ENCODE measurements at places on chromosomes 5 and 9. TPM values are rescaled to one million over a fixed set of nuclear protein-coding genes. Genes with fewer than 3 reads are reported as not detected.

Gene EGFL7
- 712 TPM for total RNA-seq

Gene MAPKAP1
- 84.3 TPM for total RNA-seq

Gene C5
- total RNA-seq, result 1.7 TPM

Gene TRIM52
- total RNA-seq, result 4.0 TPM

Gene SAXO1
- total RNA-seq, result not detected

Gene SH3RF2
- 4.0 TPM for total RNA-seq

- peak; percentile 89 for DNase-seq
Measured at GRCh38 chr5:95861221-95861863, 38.8 kb upstream of the GLRX start.

DNA sequence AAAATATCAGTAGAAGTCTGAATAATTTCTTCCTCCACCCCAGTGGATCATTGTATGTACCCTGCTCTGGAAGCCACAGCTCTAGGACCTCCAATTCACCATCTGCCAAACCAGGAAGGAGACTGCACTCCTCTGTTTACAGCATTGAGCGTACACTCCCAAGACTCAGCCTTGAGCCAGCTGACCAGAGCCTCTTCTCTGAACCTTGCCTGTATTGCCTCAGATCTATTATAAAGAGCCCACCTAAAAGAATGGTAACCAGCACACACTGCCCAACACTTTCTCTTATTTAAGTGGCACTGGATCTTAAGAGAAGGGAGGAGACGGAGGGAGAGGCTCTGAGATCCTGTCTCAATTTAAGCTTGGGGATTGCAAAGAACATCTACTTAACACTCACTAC, 217.8 kb upstream of the RASEF start:
- DNase-seq, result no peak

- DNase-seq, result no peak
Measured at GRCh38 chr9:37412431-37413151, 9.9 kb upstream of the GRHPR start.

DNA sequence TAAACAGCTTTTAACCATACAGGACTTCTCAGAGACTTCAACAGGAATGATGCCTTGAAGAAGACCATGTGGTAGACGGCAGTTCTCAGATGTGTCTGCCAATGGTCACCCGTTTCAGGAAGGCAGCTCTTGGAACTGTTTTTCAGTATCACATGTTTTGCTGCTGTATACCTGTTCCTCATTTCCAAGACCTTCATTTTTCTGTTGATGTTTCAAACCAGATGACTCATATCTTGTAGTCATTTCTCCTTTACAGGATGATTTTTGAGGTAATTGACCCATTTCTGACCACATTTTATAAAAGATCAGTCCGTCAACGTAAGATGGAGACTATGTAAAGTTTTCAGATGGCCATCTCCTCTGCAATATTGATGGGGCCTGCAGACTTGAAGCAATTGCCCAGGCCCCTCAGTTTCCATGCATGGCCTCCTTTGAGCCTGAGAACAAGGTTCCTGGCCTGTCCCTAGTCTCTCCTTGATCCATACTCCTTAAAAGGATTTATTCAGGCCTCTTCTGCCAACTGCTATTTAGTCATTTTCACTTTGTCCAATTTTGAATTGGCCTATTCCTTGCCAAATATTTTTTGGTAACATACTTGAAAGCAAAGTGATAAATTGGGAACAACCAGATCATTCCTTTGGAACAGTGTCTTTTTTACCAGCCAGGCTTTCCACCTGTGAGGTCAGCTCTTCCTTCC, 128.6 kb downstream of the PDZD2 start:
- no peak for DNase-seq

DNA sequence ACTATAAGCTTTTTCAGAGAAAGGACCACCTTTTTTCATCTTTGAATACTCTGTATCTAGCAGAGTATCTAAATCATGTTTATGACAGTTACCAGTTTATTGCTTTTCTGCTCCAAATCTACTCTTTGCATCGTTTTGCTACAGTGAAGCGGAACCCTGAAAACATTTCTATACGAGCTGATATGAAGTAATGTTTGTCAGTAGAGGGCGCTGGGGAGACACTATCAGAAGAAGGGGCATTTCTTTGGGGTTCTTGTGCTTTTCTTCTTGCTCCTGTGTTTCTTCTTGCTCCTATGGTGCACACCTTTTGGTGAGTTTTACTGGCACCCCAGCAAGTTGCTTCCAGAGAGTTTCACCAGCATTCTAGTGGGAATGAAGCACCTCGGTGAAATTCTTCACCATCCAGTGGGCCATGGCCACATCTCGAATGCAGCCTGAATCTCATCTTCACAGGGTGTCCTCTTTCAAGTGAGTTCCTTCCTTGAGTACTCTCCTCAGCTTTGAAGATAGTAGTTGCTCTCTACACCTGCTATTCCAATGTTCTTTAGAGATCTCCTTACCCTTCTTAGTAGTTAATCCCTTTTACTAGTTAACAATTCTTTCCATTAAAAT, 98.4 kb downstream of the FGF1 start:
- no peak for DNase-seq

DNA sequence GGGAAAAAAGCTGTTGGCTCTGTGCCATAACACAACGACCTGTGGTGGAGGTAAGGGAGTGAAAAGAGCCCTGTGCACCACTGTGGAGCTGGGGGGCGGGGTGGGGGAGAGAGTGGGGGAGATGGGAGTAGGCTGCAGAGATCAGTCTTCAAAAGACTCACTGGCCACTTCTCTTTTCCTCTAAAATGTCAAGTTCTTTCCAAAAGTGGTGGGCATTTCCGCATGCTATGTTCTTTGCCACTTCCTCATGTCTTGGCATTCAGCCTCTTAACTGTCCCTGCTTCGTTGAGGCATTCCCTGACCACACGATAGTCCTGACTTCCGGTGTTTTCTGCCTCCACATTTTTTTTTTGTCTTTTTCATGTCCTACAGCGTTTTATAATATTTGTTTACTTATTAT, 2.4 kb upstream of the PPP2R2B start:
- DNase-seq, result no peak

DNA sequence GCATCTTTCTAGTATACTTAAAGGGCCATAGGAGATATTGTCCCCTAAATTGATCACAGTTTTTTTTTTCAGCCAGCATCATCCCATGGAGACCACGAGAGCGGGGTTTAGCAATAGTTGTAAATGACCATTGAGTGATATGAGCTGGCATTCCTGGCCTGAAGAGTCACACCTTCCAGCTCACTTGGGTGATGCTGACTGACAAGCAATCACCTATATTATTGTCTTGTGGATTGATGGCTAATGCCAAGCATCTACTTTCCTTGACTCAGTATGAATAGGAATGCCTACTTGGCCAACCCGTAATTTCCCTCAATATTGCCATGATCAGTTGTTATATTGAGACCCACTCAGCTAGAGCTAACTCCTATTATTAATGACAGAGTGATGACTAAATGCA, 70.5 kb downstream of the ADAMTSL1 start:
- no peak for DNase-seq

DNA sequence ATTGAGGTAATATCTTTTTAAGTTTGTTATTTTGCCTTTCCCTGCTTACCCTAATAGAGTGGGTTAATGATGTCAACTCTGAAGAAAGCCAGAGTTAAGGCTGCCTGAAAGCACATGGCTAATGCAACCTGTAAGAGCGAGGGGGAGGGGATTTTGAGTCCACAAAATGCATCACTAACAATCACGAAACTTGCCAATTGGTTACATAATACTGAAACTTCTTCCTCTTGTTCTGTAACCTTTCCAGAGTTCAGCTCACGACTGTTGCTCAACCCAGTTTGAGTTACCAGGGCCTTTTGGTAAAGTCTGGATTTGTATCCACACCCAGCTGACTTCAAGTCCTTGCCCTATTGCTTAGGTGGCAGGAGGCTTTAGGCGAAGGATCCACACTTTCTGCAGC, 308.8 kb downstream of the EFNA5 start:
- no peak for DNase-seq

DNA sequence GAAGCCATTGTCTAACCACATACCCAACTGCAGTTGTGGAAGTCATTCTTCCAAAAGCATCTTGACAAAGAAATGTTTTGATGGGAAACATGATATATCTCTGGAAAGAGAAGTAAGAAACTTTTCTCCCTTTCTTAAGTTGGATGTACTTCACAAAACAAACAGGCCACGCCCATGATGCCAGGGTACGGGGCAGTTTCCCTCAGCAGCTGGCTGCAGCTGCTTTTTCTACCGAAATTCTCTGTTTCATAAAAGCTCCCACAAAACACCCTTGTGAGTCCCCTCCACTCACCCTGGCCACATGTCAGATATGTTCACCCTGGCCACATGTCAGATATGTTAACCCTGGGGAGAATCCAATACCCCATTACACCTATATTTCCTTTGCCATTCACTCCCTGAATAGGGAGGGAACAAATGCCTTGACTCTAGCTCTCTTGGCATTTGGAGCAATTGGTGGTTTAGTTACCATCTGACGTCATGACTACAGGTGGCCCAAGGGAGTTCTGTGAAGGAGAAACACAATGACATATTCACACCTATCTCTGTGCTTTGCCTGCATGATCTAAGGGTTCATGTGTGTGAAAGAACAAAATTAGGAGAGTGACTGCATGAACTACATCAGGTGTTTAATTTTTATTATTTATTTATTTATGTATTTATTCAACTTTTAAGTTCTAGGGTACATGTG, 103.0 kb downstream of the AOPEP start:
- no peak for DNase-seq

Measured in glomerular endothelial cell (primary cell).